ENCODE measurements at places on chromosomes 7 and 10.

DNA sequence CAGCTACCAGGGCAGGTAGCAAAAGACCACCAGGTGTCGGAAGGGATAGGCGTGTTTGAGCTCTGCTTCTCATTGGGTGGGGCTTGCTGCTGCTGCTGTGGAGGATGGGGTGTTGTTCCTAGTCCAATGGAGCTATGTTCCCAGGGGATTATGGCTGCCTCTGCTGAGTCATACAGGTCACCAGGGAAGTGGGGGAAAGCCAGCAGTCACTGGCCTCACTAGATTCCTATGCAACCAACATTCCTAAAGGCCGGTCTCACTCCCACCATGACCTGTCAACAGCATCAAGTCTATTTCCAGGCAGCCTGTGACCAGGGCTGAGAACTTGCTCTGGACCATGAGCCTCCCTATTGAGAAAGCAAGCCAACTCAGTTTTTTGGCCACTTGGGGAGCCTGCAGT lies 1160.8 kb downstream of the REEP3 start:
- no peak for DNase-seq

GRCh38 chr7:39300276-39300675 lies 265.9 kb upstream of the YAE1 start:
- DNase-seq: no peak

- no peak for DNase-seq
These were observed 847.2 kb downstream of the CCSER2 start for GRCh38 chr10:85175635-85176034.

DNA sequence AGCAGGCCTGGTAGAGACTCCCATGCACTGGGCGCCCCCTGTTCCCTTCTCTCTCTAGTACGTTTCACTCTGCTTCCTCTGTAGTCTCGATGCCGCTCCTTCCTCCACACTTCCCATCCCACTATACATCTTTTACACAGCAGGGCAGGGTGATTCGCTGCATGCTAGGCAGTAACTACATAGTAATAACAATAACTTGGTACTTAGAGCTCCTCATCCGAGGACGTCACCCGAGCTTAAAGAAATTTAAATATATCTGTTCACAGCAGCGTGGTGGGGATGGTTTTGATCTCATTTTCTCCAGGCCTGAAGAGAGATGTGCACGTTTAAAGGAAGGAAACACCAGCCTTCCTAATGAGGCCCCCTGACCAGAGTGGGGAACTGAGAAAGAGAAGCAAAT lies 276.9 kb downstream of the SKAP2 start:
- no peak for DNase-seq

DNA sequence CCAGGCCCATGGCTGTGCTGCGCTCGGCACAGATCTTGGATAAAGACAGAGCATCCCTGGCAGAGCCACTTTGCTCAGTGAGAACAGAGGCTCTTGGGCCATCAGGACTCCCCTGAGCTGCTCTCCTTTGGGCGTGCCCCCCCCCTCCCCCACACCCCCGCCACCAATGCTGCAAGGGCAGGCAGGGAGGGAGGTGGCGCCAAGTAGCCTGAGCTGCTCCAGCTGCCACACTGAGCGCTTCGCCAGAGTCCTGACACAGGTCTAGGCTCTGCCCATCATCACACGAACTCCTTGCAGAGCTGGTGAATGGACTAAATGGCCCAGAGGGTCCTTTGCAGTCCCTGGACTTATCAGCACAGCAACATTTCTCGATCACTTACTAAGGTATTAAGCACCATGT lies 12.5 kb downstream of the AKR1B1 start:
- no peak for DNase-seq

DNA sequence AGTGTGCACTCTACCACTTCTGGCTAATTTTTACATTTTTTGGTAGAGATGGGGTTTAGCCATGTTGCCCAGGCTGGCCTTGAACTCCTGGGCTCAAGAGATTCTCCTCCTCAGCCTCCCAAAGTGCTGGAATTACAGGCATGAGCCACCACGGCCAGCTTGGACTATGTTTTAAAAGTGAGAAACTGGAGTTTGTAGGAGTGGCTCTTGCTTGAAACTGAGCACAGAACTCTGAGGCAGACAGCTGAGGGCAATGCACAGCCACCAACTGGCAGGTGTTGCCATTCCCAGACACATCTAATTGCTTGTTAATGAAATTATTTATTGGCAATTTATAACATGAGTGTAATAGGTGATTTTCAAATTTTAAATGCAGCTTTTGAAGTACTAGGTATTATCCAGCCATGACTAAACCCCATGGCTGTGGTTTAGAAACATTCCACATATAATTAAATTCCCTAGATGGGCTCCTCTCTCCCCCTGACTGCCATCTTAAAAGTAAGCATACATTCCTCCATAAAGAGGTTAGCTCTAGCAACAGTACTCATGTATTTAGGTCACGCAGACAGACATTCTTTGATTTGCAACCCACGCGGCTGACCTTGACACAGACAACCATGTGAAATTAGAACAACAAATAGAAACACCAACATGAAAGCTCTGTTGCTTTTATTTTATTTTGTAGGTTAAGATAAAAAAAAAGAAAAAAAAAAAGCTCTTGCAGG lies 19.8 kb downstream of the PANK1 start:
- DNase-seq: no peak

All from NCI-H1436 (cell line).